ENCODE measurements at places on chromosomes 7 and 10.

GRCh38 chr7:100093498-100093897 lies 4.7 kb downstream of the COPS6 start:
- ATAC-seq, result peak; percentile 18

GRCh38 chr10:25206693-25207414 lies 32.1 kb downstream of the GPR158 start:
- ATAC-seq, result no peak

- no peak for ATAC-seq
Observed at GRCh38 chr10:83543691-83544462, 595.4 kb upstream of the GHITM start.

DNA sequence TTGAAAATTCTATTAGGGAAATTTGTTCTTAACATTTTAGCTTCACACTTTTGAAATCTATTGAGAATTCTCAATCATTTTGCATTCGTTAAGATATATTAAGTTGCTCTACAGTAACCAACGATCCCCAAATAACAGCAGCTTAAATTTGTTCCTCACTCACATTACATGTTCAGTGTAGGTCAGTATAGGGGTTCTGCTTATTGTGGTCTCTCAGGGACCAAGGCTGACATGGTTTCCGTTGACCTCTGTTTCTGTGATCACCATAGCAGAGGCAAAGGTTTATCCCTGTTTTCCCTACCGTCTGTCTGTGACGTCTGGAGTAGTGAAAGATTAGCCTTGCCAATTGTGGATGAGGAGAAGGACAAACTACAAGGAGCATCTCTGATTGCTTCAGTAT lies 235.0 kb upstream of the CSTF2T start:
- no peak for ATAC-seq

DNA sequence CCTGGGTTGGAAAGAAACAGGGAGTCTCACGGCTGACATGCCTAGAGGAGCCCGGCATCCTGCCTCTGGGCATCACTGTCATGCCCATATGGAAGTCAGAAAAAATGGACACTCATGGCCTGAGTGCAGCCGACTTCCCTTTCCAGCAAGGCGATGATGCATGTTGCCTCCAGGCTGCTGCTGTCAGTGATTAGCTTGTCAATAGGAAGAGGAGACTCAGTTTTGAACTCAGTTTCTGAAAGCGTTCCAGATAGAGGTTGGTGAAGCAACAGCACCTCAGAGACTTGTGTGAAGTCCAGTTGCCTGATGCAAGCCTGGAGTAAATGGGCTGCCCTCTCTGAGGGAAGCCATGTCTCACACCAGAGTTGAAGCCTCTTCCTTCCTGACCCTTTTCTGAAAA lies 148.4 kb downstream of the TPST1 start:
- ATAC-seq, result no peak

- no peak for ATAC-seq
Observed at GRCh38 chr10:110857265-110858171, 14.2 kb upstream of the PDCD4 start.

DNA sequence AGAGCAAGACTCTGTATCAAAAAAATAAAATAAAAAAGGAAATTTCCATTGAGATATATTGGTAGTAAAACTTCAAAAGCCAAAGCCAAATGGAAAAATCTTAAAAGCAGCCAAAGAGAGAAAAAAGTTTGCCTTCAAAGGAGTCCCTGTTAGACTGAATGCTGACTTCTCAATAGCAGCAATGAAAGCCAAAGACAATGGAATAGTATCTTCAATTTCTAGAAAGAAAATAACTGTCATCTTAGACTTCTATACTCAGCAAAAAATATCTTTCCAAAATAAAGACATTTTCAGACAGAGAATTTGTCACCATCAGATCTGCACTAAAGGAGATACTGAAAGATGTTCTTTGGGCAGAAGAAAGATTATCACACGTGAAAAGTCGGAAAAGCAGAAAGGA lies 14.3 kb upstream of the OIT3 start:
- no peak for ATAC-seq

- ATAC-seq, result no peak
Observed at GRCh38 chr7:36379831-36380504, 9.7 kb upstream of the ANLN start.

GRCh38 chr10:24208661-24209431 lies at the start of gene KIAA1217:
TSS of gene KIAA1217 (plus strand) at chr10:24209138. CDS start at chr10:24209194, 56 bp downstream.
- peak; percentile 56 for ATAC-seq

GRCh38 chr10:63553031-63553430 lies 31.8 kb downstream of the REEP3 start:
- ATAC-seq, result peak; percentile 19

- peak; percentile 39 for ATAC-seq
Observed at GRCh38 chr7:139095194-139095659, 14.3 kb downstream of the ZC3HAV1 start.

GRCh38 chr10:48803801-48804584 lies 119.3 kb downstream of the WDFY4 start:
- no peak for ATAC-seq

GRCh38 chr10:14330388-14331061 lies at the start of gene FRMD4A:
TSS of gene FRMD4A (minus strand) at chr10:14330924.
- peak; percentile 31 for ATAC-seq

DNA sequence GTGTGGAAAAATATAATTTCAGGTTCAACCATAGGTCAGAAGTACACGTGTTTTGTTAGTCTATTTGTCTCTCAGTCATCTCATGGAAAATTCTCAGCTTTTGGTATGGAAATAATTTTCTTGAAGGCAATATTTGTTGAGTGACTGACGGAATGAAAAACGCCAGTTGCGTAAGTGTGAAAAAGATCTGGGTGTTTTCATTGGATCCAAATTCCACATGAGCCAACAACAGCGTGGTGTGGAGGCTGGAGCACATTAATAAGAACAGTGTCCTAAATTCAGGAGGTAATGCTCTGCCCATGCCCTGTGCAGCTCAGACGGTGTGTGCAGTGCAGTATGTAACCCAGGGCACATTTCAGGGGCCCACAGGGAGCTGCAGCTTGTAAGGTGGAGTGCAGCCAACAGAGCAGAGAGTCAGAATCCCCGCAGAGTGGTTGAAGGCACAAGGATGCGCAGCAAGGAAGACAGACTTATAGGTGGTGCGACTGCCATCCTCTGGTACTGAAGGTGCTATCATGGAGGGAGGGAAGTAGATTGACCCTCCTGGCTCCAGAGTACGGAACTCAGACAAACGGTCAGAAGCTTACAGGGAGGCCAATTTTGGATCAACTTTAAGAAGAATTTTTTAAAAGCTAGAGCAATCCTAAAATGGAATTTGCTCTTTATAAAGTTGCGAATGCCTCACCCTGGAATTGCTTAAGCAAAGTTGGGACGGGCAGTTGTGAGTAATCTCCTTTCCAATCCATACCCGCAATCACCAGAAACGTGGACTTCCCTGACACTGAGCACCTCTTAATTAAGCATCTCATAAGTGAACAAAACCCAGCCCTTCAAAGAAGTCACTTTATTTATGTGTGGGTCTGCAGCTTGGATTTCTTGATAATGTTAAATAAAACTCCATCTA lies 38.0 kb downstream of the EGFR start:
- ATAC-seq, result peak; percentile 62

- ATAC-seq, result no peak
Observed at GRCh38 chr10:124619195-124619594, 125.0 kb downstream of the FAM53B start.

Measured in gastroesophageal sphincter (tissue), 4 donors.